ENCODE measurements at places on chromosomes 5 and 9.
A peak's percentile ranks its signal among the peaks of the same experiment; 100 is the strongest.

GRCh38 chr9:69303331-69303730 lies 21.7 kb upstream of the ENTREP1 start:
- no peak for DNase-seq

DNA sequence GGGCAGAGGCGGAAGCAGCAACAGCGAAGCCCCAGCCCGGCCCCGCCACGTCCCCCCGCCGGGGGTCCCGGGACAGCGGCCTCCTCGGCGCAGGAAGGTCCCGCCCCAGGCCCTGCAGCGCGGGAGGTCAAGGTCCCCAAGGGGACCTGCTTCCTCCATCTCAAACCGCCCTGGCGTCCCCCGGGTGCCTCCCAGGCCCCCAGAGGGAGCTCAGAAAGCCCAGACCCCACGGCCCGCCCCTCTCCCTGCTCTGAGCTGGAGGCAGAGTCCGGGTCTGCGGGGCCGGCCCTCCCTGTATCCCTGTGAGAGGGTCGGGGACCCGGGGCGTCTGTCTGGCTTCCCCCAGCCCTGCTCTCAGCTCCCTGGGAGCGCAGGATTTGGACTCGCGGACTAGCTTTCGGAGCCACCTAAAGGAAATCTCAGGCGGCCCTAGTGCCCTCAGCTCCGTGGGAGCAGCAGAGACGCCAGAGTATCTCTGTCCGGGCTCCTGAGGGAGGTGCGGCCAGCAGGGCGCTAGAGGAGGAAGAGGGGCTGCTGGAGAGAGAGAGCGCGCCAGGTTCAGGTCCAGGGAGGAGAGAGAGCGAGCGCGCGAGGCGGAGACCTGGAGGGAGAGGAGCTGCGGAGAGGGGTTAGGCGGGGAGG lies 30.7 kb downstream of the EXOC3 start:
- DNase-seq: peak; percentile 51

- peak; percentile 76 for DNase-seq
These were observed 24.5 kb downstream of the ERGIC1 start for GRCh38 chr5:172858511-172858989.

DNA sequence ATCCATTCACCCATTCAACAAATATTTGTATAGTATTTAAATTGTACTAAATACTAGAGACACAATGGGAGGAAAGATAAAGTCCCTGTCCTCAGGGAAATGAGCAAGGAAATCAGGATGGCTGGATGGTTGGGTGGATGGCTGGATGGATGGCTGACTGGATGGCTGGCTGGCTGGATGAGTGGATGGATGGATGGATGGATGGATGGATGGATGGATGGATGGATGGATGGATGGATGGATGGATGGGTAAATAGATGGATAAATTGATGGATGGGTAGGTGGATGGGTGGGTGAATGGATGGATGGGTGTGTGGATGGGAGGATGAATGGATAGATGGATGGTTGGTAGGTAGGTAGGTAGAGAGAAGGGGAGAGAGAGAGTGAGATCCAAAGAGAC lies 41.5 kb upstream of the WWC1 start:
- DNase-seq: no peak

- DNase-seq: no peak
These were observed 2.5 kb upstream of the SOWAHA start for GRCh38 chr5:132810605-132811004.

GRCh38 chr5:65999061-65999723 lies 72.8 kb downstream of the ERBIN start:
- no peak for DNase-seq

DNA sequence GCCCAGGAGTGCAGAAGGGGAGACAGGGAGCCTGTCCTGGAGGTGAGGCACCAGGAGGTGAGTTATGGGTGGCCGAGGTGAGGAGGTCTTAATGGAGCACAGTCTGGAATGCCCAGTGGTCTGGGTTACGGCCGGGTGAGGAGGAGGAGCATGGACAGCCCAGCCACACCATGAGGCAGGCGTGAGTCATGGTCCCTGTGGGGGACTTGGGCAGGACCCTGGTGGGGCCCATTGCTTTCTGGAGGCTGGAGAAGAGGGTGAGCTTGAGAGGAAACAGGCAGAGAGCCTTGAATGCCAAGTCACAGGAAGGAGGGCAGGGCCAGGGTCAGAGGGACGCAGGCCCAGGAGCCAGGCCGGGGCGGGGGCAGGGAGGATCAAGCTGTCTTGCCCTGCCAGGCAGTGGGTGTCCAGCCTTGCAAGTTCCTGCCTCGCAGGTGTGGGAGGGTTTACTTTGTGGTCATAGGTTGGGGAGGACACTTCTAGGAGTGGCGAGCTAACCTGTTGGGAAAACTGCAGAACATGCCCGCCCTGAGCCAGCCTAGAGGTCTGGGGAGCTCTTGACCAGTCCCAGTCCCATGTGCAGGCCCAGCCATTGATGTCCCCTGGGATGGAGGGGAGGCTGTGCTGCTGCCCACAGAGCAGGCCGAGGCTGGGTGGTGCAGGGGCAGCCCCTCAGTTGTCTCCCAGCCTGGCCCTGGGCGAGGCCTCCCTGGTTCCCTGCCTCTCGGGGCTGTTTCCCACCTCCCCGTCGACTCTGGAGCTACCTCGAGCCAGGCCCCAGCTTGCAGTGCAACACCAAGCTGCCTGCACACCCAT lies 2.8 kb downstream of the CACNA1B start:
- no peak for DNase-seq

GRCh38 chr5:65341835-65342234 lies 139.9 kb downstream of the ADAMTS6 start:
- no peak for DNase-seq

DNA sequence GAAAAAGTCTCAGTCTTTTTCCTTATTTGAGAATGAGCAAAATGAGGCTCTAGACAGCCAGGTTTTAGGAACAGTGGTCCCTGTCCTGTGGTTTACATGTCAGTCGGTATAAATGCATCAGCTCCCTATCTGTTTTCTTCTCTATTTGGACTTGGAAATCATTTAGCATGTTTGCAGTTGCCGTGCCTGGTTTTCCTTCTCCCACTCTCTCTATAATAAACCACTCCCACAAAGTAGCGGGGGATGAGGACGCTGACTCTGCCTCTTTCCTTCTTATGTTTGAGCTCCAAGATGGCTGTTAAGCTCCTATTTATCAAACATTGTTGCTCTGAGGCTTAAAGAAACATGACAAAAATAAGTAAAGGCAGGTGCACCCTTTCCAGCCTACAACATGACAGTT lies 57.2 kb upstream of the CTSL start:
- DNase-seq: no peak

DNA sequence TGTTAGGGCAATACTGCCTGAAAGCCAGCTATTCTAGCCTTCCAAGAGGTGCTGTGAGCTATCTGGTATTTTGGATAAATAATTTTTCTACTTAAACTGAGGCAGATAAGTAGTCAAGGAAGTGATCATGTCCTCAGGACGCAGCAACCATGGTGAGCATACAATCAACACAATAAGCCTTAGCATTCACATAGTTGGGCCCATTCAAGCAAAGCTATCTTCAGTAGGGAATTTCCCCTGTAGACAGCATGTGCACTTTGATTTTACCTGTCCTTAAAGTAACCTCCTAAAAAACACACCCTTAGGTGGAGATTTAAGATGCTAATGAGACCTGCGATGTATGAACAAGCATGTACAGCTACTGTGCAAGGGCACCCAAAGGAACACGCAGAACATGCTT lies 76.2 kb upstream of the HCN1 start:
- no peak for DNase-seq

DNA sequence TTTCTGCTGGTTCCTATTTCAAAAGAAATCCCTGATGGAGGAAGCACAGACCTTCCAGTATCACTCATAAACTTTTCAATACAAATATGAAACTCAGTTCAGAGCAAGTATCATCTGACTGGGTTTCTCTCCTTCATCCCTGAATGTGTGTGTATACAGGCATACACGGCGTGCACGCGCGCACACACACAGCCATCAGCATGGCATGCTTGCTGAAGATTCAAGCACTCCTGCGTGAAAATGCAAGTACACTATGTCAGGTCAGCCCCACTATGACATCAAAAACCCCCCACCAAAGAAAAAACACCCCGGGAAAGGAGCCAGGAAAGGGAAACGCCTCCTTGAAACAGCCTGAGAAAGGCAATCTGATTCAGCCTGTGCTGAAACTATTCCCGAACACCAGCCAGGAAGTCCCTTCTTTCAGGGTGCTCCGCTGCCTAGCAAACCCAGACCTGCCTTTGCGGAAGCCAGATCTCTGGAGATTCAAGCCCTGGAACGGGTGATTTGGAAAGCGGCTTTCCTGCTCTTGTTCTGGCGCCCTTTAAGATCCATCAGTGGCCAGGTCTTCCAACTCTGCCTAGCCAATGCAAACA lies 831 bp downstream of the KLHL3 start:
- no peak for DNase-seq

DNA sequence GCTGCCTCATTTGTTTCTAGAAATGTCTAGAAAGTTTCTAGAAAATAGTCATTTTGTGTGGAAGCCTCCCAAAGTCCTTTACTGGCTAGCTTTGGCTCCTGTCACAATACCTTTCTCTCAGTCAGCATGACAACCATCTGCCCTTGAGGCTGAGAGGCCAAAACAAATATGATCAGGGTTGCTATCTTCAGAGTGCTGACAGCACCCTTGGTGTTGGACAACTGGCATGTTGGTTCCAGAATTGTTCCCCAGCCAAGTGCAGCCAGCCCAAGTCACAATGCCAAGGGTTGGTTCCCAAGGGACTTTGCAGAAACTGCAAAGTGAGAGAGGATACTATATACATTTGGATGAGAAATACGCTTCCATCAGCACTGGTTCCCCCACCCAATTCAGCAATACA lies 140.9 kb upstream of the GAS1 start:
- no peak for DNase-seq

- no peak for DNase-seq
These were observed 124.1 kb upstream of the RETREG1 start for GRCh38 chr5:16740811-16741392.

DNA sequence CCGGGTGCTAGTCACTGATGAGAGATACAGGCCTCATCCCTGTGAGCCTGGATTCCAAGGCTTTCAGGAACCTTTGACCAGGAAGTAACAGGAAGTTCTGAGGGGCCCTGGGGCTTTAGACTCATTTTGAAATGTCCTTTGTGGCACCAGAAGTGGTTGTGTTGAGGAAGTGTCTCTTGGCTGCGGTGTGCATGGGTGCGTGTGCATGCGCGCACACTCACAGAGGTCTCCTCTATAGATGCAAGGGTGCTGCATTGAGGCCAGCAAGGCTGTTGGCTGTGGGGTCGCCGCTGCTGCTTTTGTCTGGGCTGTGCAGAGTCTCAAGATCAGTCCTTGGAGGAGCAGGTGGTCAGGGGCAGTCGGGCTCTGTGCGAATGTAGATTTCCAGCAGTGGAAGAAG lies 7.6 kb downstream of the RAB24 start:
- DNase-seq: no peak

- no peak for DNase-seq
These were observed 106.8 kb downstream of the WNK2 start for GRCh38 chr9:93290495-93291434.

DNA sequence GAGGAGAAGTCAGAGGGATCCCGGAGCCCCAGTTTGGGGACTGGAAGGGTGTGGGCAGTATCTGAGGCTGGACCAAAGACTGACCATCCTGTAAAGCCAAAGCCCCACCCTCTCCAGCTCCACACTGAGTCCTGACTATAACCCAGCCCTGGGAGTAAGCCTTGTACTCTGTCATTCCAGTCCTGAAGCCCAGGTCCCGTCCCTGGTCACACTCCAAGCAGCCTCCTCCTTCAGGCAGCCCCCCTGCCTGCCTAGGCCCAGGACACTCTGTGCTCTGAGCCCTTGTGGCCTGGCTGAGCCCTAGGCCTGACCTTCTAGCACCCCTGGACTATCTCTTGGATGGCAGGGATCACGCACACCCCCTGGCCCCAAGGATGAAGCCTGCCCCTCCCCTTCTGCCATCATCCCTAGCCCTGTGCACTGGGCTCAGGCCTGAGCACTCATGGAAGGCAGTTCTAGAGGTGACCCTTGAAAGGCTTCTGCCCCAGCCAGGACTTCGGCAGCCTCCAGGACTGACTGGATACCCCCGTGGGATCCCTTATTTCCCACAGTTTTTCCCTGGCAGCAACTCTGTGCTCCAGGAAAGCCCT lies 28.0 kb upstream of the ENHO start:
- DNase-seq: no peak

DNA sequence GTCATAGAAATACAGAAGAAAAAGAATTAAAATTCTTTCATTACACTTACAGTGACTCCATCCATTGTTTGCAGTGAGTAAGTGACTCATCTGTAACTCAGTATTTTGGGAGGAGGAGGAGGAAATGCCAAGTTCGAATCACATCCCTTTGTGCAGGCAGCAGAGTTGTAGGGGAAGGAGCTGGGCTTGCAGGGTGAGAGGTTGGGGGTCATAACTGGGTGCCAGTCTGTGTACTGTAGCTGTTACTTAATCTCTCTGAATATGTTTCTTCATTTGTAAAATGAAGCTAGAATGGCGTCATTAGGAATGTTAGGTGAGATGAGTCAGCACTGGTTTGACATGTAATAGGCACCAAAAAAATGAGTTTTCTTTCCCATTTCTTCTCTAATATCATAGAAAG lies 235.7 kb upstream of the ADAMTSL1 start:
- DNase-seq: peak; percentile 81

GRCh38 chr5:58363461-58364249 lies 96.2 kb downstream of the PLK2 start:
- DNase-seq: no peak

- DNase-seq: no peak
These were observed 126.9 kb downstream of the PAPPA start for GRCh38 chr9:116280529-116280928.

DNA sequence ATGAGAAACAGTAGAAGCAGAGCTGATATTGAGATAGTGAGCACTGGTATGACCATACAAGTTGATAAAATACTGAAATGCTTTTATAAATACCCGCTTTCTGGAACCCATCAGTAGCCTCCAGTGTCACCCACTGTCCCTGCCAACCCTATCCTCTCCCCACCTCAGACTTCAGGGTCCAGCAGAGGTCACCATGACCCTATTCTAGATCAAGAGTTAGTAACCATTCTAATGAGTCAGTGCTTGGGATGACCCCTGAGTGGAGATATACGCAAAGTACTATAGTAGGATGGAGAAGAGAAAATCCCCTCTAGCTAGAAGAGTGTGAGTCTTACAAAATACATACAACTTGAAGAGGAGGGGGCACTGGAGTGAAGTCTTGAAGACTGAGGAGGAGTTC lies 297.9 kb upstream of the BRINP1 start:
- DNase-seq: no peak

- DNase-seq: no peak
These were observed 55.4 kb upstream of the TBC1D2 start for GRCh38 chr9:98310752-98311392.

GRCh38 chr9:112086627-112087026 lies 88.5 kb downstream of the SUSD1 start:
- DNase-seq: no peak

DNA sequence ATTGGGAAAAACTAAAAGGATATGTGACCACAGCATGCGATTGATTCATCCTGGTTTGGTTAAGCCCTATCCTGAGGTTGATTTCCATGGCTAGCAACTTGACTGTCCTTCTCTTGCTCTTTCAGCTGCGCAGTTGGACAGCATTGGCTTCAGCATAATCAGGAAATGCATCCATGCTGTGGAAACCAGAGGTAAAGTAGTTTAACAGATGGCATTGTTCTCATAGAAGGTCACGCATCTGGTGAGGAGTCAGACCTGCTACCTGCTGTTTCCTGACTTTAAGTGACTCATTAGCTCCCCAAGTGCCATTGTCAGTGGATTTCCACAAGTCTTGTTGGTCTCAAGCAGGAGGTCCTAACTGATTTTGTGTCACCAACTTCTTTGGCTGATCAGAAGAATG lies 266.9 kb downstream of the ARHGAP26 start:
- no peak for DNase-seq

- DNase-seq: no peak
These were observed 41.3 kb upstream of the HSPA9 start for GRCh38 chr5:138616508-138616907.

GRCh38 chr9:132531195-132531594 lies 51.2 kb upstream of the BARHL1 start:
- DNase-seq: no peak

- DNase-seq: no peak
These were observed 148.2 kb downstream of the COX7C start for GRCh38 chr5:86765778-86766502.

Data from MG63 (cell line).